ENCODE measurements at places on chromosomes 12 and 14.

DNA sequence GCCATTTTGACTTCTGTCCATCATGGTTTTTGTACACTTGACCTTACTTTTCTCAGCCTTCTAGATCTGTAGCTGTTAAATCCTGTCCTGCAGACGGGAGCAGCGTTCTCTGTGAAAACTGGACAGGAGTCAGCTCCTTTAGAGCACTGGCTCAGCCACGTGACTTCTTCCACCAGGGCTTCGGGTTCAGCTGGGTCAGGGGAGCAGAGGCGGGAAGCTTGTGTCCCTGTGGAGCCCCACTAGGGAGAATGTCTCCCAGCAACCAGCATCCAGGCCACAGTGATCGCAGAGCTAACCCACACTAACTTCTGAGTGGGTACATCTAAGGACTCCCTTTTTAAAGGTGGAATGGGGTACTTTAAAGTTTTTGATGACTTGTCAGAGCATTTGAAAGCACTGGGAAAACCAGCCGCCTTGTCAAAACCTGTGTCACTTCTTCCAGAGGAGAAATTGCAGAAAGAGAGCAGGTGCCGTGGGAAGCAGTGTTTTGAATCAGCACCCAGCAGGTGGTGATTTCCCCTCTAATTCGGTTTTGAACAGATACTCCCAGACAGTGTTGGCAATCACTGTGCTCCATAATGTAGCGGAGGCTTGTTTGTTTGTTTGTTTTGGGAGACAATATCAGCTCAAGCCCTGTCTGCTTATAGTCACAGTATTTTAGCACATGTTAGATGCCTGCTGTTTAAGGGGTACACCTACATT lies 17.9 kb downstream of the DERA start:
- no peak for DNase-seq

DNA sequence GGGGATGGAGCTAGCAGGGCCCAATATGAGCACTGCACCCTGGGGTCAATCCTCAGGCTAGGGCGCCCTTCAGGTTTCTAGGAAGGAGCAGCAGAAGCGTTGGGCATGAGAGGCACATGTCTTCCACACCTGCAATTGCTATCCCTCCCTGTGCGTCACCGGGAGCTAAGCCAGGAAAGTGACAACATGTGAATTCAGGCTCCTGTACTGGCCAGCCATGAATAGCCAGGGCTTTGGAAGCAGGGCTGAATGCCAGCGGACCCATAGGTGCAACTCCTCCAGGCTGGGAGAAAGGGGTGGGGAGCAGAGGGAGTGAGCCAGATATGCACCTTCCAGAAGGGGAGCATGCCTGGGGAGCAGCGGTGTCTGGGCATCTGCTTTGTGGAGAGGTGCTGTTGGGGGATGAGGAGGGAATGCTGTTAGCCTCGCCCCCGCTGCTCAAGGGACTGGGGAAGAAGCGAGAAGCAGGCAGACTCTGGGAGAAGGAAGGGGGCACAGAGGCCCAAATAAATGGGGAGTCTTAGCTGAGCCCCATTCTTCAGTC lies 6.1 kb downstream of the HOXC5 start:
- no peak for DNase-seq

- DNase-seq, result no peak
Observed at GRCh38 chr14:24066496-24067132, 4.7 kb upstream of the CPNE6 start.

- no peak for DNase-seq
Observed at GRCh38 chr12:3033539-3033867, 43.7 kb upstream of the TSPAN9 start.

GRCh38 chr14:32813401-32813800 lies 125.3 kb upstream of the NPAS3 start:
- DNase-seq, result no peak

DNA sequence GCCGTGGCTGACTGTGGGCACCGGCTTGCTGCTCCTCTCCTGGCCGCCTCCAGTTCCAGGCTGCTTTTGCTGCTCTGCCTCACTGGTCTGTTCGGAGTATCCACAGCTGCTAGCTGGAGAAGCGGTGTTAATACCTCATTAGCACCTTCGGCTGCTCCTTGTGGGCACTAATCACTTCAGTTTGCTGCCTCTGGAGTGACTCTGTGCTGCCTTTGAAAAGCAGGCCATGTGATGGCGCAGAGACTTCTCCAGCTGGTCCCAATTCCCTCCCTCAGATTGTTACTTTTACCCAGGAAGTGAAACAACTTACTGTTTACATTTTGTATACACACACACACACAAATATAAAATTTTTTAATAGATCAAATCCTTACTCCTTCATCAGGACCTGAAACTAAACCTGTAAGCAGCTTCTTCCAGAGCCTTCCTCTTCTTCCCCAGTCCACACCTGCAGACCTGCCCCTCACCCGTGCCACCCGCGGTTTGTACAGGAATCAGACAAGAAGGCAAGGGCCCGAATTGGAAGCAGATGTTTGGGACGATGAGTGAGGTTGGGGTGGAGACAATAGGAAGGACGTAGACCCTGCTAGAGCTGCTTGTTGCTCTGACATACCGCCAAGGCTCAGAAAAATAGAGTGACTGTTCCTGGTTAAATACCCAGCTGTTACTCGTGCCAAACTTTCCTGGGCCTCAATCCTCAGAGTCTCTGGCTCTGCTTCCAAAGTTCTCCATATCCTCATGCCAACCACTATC lies 41.5 kb upstream of the LTBP2 start:
- DNase-seq, result no peak

GRCh38 chr14:61288228-61288627 lies 7.1 kb upstream of the TMEM30B start:
- DNase-seq, result no peak

DNA sequence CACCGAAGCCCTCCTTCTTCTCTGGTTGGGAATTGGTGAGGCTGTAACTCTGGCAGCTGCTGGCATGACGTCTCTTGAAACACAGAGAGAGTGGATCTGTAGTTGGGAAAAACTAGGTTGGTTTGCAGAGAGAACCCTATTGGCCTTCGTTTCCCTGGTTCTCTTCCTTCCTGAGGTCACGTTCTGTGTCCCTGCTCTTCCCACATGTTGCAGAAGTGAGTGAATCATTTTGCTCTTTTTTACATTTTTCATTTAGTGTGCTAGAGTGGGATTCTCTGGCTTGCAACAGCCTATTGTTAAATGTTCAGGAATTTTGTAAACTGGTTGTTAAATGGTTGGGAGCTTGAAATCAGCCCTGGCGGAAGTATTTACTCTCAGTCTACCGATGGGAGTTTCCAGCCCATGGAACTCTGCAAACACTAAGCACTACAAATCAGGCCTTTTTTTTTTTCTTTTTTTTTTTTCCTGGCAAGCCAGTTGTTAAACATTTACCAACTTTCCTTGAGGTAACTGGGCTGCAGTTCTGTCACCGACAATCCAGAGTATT lies 26.8 kb upstream of the CKAP4 start:
- no peak for DNase-seq

GRCh38 chr12:43806737-43807072 lies 588 bp upstream of the TWF1 start:
- no peak for DNase-seq

- no peak for DNase-seq
Observed at GRCh38 chr12:62787611-62788010, 147.3 kb downstream of the PPM1H start.

DNA sequence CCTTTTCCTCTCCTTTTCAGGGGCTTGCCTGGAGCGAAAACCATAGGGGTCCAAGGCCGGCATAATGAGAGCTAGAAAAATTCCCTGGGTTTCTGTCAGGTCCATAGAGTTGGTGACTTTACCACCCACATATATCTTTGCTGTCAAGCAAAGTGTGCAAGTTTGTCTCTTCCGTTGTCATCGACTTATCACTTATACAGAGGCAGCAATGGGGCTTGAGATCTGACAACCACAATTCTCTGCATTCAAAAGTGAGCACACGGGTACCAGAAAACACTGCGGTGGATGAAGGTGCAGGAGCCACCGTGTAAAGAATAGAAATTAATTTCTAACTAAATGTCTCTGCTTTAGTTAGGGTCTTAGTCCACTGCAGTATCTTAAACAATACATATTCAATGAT lies 162.3 kb downstream of the DAD1 start:
- no peak for DNase-seq

- no peak for DNase-seq
Observed at GRCh38 chr14:102058961-102059360, 27.9 kb downstream of the HSP90AA1 start.

- no peak for DNase-seq
Observed at GRCh38 chr14:80024417-80024816, 186.9 kb downstream of the DIO2 start.

DNA sequence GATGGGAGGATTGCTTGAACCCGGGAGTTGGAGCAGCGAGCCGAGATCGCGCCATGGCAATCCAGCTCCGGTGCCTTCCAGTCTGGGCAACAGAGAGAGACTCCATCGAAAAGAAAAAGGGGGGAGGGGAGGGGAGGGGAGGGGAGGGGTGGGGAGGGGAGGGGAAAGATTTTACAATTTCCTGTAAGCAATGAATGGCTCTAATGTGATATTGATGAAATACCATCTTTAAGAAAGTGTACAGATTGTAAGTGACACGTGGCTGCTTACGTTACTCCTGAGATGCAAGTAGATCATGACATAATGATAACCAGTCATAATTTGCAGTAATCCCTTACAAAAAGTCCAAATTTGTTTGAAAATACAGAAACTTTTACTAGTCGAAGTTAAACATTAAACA lies 1.4 kb downstream of the SLC25A21 start:
- no peak for DNase-seq

GRCh38 chr12:108888031-108888430 lies 8.1 kb downstream of the DAO start:
- no peak for DNase-seq

GRCh38 chr14:52693532-52693931 lies 1.8 kb downstream of the ERO1A start:
- no peak for DNase-seq

DNA sequence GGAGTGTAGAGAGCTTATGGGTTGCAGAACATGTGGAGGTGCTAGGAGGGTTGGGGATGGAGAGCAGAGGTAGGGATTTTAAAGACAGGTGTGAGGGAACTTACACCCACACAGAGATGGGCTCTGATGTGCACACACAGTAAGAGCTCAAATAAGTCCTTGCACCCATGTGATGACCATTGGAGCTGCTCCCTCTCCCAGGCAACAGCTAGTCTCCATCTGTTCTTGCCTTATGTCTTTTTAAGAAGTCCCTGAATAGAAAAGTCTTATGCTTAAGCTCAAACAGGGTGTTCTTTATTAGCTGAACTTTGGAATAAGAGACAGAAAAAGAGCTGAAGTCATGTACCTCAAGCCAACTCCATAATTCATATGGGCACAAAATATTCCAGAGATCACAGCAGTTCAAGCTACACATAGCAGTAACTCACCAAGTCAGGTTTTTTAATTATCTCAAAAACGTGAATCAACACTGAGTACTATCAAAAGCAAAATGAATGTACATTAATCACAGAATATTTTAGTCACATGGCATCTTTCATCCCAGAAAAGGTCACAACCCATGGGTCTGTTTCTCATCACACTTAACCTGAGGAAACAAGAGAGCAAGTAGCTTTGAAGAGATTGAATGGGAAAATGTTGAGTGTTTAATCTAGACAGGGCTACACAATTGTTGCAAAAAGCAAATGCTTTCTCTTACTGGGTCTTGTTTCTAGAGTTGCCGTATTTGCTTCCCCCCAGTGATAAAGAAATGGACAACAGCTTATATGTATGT lies 1513.6 kb upstream of the SEL1L start:
- DNase-seq, result no peak

DNA sequence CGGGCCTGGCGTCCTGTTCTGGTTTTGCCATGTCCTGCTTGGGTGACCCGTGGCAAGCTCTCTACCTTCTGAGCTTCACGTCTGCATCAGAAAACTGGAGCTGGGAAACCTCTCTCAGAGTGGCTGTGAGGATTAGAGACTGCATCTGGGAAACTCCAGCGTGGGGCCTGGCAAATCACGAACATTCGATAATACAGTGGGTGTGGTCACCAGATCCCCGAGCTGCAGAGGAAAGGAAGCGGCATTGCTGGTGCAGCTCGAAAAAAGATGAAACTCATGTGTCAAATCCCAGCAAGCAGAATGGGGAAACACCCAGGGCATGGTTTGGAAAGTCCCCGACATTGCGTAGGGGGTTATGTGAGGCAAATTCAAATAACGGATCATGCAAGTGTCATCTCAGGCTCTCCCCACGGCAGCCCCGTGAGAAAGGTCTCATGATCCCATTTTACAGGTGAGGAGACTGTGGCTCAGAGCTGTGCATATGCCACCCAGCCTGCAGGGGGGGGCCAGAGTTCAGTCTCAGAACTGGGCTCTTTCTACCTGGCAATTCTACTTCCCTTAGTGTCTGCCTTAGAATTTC lies 98.1 kb upstream of the VRK1 start:
- DNase-seq, result no peak

DNA sequence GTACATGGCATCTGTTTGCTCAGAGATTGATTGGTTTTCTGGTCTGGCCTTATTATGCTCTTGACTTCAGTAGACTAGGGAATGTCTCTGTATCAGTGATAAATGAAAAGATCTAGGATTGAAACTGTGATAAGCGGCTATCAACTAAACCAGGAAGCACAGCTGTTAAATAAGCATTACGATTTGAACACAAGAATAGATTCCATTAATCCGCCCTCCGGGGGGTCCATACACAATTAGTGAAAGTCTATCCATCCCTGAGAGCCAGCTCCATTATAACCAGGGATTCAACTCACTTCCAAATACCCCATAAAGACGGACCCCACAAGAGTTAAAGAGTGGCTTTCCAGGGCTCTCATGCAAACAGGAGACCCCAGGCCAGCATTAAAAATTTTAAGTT lies 279.0 kb downstream of the GRIN2B start:
- DNase-seq, result no peak

DNA sequence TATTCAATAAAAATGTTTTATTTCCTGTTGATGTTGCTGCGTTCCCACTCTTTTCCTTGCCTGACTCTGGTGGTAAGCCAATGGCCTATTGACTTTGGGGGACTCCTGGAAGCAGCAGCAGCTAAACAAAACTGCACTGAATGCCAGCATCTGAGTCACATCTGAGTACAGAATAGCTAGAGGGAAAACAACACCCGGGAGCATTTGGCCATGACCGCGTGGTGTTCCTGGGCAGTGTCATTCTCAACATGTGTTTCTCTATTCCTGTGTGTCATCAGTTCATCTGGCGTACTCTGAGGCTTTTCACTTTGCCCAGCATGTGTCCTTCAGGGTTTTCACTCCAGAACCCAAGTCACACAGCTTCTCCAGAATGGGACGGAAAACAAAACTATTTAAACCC lies 238.8 kb downstream of the PAWR start:
- DNase-seq, result no peak

GRCh38 chr12:109879351-109880042 lies 844 bp downstream of the GLTP start:
- no peak for DNase-seq

DNA sequence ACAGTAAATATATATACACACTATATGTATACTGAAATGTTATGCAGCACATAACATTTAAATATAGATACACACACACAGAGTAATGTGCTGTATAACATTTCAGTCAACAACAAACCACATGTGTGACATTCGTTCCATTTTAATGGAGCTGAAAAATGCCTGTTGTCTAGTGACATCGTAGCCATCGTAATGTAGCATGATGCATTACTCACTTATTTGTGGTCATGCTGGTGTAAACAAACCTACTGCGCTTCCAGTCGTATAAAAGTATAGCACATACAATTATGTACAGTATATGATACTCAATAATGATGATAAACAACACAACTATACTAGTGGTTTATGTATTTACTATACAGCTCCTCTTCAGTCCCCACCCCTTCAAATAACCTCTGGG lies 119.0 kb upstream of the SLC38A4 start:
- DNase-seq, result no peak

Measured in activated naive CD4-positive, alpha-beta T cell (primary cell).